ENCODE measurements at places on chromosomes 13 and 19.

DNA sequence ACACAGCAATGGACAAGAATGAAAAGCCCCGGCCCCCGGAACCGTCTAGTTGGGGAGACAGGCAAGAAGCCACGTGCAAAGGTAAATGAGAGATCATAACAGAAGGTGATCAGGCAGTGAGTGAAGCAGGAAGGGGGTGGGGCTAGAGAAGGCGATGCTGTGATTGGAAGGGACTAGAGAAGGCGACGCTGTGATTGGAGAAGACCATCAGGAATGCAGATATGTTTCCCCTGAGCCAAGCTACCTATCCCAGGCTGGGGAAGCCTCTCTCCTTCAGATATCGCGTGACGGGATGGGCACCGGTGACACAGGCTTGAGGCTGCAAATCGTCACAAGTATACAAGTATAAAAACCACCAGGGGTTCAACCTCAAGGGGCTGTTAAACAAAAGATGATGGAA is 21.8 kb downstream of the DCAF15 start:
- DNase-seq: no peak

- DNase-seq: no peak
These were observed 24.7 kb downstream of the SUCLA2 start for GRCh38 chr13:47976325-47976724.

- DNase-seq: no peak
These were observed 38.6 kb downstream of the ELL start for GRCh38 chr19:18483119-18483890.

- DNase-seq: no peak
These were observed 82.6 kb downstream of the NUFIP1 start for GRCh38 chr13:44906713-44907112.

DNA sequence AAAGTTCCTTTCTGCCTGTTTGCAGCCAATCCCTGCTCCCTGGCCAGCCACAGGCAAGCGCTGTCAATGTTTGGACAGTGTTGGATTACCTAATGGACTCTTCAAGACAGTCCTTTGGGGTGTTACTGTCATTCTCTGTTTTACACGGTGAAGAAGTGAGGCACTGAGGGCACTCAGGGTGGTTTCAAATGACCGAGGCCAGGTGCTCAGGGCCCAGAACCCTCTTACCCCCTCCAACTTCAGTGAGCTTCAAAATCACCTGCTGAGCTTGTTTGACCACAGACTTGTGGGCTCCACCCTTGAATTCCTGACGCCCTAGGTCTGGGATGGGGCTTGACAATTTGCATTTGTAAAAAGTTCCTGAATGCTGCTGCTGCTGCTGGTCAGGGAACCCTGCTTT is 97.9 kb downstream of the GGACT start:
- no peak for DNase-seq

GRCh38 chr13:53052675-53053074 is 24.1 kb downstream of the OLFM4 start:
- DNase-seq: no peak
